ENCODE measurements at places on chromosomes 16 and 17.

- DNase-seq: no peak
Observed at GRCh38 chr16:57865746-57866528, 63.6 kb upstream of the KIFC3 start.

DNA sequence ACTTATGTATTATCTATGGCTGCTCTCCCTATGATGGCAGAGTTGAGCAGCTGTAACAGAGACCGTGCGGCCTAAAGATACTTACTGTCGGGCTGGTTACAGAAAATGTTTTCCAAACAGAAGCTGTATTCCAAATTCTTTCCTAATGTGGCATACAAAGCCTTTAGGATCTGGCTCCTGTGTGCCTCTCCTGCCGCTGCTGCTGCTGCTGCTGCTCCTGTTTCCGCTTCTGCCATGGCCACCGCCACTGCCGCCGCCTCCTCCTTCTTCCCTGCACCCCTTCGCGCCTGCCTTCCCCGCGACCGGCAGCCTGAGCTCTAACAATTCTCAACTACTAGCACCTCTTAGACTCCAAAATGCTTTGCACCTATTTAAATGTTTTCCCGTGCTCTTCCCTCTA lies 263.9 kb upstream of the TBX2 start:
- no peak for DNase-seq

- no peak for DNase-seq
Observed at GRCh38 chr16:88306860-88307545, 75.8 kb upstream of the ZNF469 start.

DNA sequence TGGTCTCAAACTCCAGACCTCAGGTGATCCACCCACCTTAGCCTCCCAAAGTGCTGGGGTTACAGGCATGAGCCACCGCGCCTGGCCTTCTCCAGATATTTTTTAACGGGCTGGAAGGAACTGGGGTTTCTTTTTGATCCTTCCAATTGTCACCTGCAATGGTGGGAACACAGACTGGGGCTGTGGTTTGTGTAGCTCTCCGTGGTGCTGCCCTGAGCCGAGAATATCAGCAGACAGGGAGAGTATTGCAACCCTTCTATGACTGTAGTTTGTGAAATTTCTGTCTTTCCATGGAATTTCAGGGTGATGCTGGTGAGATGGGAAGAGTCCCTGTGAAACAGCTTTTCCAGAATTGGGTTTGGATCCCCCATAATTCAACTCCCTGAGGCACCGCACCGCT lies 263.5 kb downstream of the ENGASE start:
- no peak for DNase-seq

DNA sequence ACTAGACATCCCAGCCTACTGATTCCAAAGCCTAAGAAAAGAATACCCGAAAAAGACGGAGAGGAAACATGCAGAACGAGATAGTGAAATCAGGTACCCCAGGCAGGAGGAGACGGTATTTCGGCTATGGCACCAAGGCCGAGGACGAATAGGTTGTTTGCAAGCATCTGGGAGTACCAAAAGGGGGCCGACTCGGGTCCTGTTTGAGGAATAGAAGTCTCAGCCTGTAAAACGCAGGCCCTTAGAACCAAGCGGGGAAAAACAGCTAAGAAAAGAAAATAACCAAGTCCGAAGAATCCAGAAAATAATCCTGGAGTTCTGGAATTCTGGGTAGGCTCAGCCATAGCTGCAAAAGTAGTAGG lies 537 bp downstream of the SLC35B1 start:
- peak; percentile 38 for DNase-seq

GRCh38 chr17:4221899-4222659 lies 41.7 kb downstream of the ANKFY1 start:
- DNase-seq: no peak

DNA sequence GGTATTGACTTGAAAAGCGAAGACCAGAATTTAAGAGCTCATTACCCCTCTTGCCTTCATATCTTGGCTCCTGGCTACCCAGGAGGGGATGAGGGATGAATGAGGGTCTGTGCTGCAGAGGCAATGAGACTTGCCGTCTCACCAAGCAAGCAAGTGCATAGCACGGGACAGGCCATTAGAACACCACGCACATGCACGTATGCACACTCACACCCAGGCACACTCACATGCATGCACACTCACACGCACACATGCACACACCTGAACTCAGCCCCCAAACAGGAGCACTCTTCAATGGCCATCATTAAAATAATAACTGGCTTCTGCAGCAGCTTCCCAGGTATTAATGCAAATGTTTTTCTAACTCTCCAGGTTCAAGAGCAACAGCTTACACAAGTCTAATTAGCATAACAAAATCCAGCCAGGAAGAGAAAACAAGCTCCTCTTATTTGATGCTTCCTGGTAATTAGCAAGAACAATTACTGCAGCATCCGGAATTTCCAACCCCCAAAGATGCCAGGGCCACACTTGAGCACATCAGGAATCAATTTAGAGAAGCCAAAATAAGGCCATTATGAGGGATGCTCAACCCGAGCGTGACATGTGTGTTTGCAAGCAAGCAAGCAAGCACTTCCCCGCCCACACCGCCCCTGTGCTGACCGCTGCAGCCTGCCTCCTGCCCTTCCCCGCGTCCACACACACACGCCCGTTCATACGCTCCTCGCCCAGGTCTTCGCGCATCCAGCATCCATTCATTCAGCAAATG lies 171.6 kb upstream of the TNRC6C start:
- no peak for DNase-seq

GRCh38 chr16:88354229-88355092 lies 28.3 kb upstream of the ZNF469 start:
- no peak for DNase-seq

GRCh38 chr16:21263640-21264570 lies 14.2 kb downstream of the CRYM start:
- peak; percentile 69 for DNase-seq

- DNase-seq: no peak
Observed at GRCh38 chr17:63150994-63151464, 185.0 kb downstream of the TANC2 start.

- DNase-seq: no peak
Observed at GRCh38 chr17:38693700-38694329, 11.3 kb upstream of the MLLT6 start.
